ENCODE measurements at places on chromosomes 2 and 18.

DNA sequence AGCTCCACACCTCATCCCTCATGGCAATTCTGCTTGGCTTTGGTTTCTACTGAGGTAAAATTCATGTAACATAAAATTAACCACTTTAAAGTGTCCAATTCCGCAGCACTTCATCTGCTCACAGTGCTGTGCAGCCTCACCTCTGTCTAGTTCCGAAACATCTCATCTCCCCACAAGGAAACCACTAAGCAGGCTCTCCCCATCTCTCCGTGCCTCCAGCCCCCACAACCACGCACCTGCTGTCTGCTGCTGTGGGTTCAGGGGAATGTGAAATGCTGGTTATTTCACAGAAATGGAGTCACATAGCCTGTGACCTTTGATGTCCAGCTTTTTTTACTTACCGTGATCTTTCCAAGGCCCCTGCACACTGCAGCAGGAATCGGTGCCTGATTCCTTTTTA, 7.7 kb upstream of the GPC1 start:
- DNase-seq, result no peak

DNA sequence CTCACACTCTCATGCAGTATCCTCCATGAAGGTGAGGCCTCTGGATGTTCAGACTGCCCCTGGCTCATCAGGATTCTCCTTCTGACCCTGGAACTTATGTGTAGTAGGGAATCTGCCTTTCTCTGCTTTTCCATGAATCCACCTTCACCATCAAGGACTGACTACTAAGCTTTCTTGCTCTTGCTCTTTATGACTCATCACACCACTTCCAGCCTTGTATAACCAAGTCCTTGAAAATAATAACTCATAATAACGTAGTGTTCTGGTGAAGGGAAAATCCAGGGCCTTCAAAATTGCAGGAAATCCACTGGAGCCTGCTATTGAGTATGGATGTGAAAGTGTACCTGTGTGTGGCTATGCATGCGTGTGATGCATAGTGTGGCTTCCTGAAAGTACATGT, 11.3 kb upstream of the KCNS3 start:
- no peak for DNase-seq

GRCh38 chr2:220857368-220857767, 714.7 kb downstream of the EPHA4 start:
- DNase-seq, result no peak

DNA sequence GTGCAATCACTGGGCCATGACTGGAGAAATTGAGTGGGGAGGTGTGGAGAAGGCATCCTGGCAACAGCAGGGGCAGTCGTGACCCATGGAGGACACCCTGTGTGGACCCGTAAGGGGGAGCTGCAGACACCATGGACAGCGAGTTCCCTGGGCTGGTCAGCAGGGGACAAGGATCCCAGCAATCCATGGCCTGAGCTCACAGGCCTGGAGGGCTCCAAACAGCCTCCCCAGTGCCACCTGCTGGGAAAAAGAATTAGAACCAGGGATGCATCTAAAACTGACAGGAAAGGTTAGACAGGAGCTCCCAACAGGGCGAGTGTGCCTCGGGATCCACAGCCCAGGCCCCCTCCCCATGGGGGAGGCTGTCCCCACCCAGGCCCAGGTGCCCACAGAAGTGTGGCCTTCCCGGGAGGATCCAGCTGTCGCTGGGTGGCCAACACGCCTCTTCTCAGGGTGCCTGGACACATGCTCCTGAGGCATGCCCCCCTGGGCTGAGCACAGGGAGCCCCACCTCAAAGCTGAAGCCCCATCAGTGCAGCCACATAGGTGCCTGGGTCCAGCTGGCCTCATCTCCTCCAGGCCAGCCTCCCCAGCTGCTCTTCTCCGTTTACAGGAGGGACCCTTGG, 20.5 kb upstream of the KIF1A start:
- peak; percentile 41 for DNase-seq

DNA sequence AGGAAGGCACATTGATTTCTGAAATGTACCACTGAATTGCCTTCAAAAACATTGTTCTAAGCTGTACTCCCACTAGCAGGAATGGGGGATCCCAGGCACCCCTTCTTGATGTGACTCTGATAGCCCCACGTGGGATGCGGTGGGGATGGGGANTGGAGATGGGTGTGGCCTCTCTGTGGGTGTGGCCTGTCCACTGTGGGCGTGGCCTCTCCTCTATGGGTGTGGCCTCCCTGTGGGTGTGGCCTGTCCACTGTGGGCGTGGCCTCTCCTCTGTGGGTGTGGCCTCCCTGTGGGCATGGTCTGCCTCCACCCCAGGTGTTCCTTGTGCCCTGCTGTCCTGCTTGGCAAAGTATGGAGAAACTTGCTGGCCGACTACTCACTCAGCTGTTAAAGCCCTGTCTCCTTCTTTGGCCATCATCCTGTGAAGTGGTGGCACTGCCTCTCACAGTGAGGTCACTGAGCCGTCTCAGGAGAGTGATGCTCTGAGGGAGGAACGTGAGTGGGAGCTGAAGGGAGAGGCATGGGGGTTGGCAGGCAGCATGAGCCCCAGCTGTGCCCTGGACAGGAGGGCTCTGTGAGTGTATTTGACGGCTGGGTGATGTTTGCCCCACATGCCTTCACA, 6.7 kb upstream of the PARD6G start:
- DNase-seq, result peak; percentile 16

GRCh38 chr2:166764216-166764615, 124.1 kb upstream of the XIRP2 start:
- DNase-seq, result no peak

GRCh38 chr18:48085781-48086487, 155.5 kb upstream of the SMAD2 start:
- no peak for DNase-seq

- no peak for DNase-seq
Measured at GRCh38 chr18:44850001-44850400, 169.3 kb downstream of the SETBP1 start.

- peak; percentile 45 for DNase-seq
Measured at GRCh38 chr2:184577743-184578142, 20.6 kb upstream of the ZNF804A start.

DNA sequence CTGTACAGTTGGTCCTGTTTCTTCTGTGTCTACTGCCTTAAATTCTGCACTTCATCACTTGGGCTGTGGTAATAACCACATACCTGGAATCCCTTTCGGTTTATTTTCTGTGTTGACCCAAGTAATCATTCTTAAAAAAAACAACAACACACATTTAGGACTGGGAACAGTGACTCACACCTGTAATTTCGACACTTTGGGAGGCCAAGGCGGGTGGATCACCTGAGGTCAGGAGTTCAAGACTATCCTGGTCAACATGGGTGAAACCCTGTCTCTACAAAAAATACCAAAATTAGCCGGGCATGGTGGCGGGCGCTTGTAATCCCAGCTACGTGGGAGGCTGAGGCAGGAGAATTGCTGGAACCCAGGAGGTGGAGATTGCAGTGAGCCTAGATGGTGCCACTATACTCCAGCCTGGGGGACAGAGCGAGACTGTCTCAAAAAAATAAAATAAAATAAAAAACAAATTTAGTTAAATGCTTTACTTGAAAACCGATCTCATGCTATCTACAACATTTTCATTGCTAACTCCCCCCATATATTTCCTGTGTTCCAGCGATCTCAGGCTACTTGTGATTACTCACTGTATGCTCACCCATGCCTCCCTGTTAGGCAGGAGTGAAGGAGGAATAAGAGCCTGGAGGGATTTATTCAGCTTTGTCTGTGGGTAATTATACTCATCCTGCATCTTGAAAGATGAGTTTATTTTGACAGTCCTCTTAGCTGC, 18.2 kb downstream of the ACSL3 start:
- no peak for DNase-seq

All from suppressor macrophage treated with lipopolysaccharide for 4 hours (primary cell).